ENCODE measurements at places on chromosomes 11 and 22. TPM values are rescaled to one million over a fixed set of nuclear protein-coding genes. Genes with fewer than 3 reads are reported as not detected.

- no peaks in the 10 kb centered on the region for H3K27me3 ChIP-seq
- no peak overlapping the region for H3K4me3 ChIP-seq
- H3K27ac ChIP-seq = no peak overlapping the region
- H3K4me1 ChIP-seq = peaks cover 64% of the 10 kb centered on the region
Measured at GRCh38 chr11:114166897-114167323, 107.4 kb downstream of the ZBTB16 start.

GRCh38 chr11:83493917-83494316 lies 207.8 kb upstream of the CCDC90B start:
- no peak for DNase-seq
- H3K4me3 ChIP-seq = no peak overlapping the region
- no peaks in the 10 kb centered on the region for H3K4me1 ChIP-seq

DNA sequence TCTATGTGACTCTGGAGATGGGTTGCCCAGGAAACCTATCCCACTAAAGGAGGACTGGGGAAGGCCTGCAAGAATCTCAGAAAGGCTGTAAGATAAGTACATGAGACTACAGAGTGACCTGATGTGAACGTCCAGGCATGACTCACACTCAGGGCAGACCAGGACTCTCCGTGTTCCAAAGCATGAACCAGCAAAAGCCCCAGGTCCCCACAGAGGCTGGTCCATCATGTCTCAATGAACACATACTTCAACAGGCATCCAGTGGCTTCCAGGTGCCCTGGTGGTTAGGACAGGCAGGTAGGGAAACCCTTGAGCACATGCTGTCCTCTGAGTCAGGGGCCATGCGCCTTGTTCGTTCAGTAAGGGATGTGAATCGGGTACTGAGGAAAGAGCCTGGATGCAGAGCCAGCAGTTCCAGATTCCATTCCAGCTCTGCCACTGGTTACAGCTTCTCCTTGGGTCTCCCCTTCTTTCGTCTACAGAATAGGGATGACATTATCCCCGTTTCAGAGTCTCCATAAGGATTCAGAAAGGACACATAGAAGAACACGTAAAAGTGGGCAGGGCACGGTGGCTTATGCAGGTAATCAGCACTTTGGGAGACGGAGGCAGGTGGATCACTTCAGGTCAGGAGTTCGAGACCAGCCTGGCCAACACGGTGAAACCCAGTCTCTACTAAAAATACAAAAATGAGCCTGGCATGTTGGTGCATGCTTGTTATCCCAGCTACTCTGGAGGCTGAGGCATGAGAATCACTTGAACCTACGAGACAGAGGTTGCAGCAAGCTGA lies 129.0 kb upstream of the TEAD1 start:
- no peaks in the 10 kb centered on the region for H3K36me3 ChIP-seq
- no peak overlapping the region for H3K4me3 ChIP-seq
- H3K27me3 ChIP-seq = no peaks in the 10 kb centered on the region

GRCh38 chr11:123523539-123523938 lies 93.5 kb downstream of the GRAMD1B start:
- H3K27ac ChIP-seq = no peak overlapping the region
- H3K4me3 ChIP-seq = no peak overlapping the region
- no peaks in the 10 kb centered on the region for H3K27me3 ChIP-seq
- DNase-seq = no peak
- H3K4me1 ChIP-seq = peaks cover 43% of the 10 kb centered on the region

DNA sequence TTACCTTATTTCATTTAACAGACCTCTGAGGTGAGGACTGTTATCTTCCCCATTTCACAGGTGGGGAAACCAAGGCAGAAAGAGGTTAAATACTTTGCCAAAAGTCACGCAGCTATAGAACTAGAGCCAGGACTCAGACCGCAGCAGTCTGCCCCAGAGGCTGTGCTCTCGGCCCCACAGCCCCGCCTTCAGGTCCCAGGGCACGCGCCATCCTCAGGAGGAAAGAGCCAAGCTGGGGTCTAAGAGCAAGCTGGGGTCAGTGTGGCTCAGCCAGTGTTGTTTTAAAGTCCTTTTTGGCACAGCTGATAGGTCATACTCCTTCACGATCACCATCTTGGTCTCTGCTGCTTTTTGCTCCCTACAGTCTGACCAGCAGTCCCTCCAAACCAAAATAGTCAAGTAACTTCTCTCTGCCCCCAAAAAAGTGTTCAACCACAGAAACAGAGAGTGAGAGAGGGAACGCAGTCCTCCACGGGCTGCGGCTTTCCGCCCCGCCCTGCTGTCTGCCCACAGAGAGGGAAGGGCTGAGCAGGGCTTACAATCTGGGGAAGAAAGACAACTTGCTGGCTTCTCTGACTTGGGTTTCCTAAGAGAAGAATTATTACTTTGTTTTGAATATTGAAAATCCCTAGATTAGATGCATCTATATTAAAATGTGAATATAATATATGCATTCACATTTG lies 137.2 kb upstream of the OPCML start:
- no peak overlapping the region for H3K4me3 ChIP-seq
- DNase-seq = peak; percentile 28
- H3K36me3 ChIP-seq = no peaks in the 10 kb centered on the region
- H3K27me3 ChIP-seq = no peaks in the 10 kb centered on the region
- H3K27ac ChIP-seq = no peak overlapping the region

DNA sequence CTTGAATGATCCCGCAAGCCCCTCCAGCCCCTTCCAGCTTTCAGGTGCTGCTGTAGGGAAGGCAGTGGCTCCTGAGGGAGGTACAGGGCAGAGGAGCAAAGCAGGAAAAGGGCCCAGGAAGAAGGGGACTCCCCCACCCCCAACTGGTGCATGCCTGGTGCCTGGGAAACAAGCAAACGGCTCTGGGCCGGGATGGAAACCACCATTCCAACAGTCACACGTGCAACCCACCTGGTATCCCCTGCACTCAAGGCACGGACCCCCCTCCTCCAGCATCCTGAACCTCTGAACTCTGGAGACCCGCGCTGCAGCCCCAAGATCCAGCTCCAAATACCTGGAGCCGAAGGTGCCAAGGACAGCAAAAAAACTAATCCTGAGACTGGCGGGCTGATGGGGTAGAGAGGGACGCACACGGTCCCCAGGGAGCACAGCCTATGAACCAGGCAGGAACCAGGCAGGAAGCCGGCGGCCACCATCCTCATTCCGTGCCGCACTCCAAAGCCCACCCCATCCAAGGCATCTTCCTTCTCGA lies 537 bp downstream of the SCN4B start:
- H3K4me3 ChIP-seq = peak overlapping the region; percentile 83
- peaks cover 37% of the 10 kb centered on the region for H3K4me1 ChIP-seq
- H3K36me3 ChIP-seq = no peaks in the 10 kb centered on the region
- H3K27me3 ChIP-seq = peaks cover 100% of the 10 kb centered on the region

DNA sequence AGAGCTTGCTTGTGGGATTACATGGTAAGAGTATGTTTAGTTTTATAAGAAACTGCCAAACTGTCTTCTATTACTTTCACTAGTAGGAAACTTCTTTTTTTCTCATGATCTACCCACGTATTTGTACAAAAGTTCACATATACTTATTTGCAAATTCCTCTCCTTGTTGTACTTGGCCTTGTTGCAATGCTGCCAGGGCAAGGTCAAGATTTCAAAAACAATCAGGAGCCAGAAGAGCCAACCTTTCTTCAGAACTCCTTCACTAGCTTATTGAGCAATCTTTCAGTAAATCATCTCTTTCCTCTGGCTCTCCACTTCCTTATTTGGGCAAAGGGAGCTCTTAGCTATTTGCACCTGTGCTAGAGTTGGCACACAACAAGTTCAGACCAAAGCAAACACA lies 9.7 kb downstream of the SRSF8 start:
- no peak for DNase-seq
- H3K27ac ChIP-seq = no peak overlapping the region
- no peak overlapping the region for H3K4me3 ChIP-seq

- H3K4me3 ChIP-seq = no peak overlapping the region
- H3K27ac ChIP-seq = no peak overlapping the region
- DNase-seq = no peak
- H3K36me3 ChIP-seq = no peaks in the 10 kb centered on the region
Measured at GRCh38 chr11:118411530-118411929, 10.1 kb downstream of the ATP5MG start.

- no peaks in the 10 kb centered on the region for H3K27me3 ChIP-seq
- H3K4me1 ChIP-seq = no peaks in the 10 kb centered on the region
- no peak overlapping the region for H3K4me3 ChIP-seq
- DNase-seq = no peak
Measured at GRCh38 chr22:37235897-37236607, 8.0 kb downstream of the RAC2 start.

GRCh38 chr11:94184846-94185245 lies 56.2 kb downstream of the PANX1 start:
- H3K36me3 ChIP-seq = peaks cover 22% of the 10 kb centered on the region
- H3K27ac ChIP-seq = no peak overlapping the region
- H3K4me3 ChIP-seq = no peak overlapping the region
- DNase-seq = no peak
- peaks cover 4% of the 10 kb centered on the region for H3K4me1 ChIP-seq
- no peaks in the 10 kb centered on the region for H3K27me3 ChIP-seq

GRCh38 chr22:35424761-35425160 lies 24.8 kb downstream of the MCM5 start:
- DNase-seq = no peak
- no peaks in the 10 kb centered on the region for H3K27me3 ChIP-seq
- H3K36me3 ChIP-seq = no peaks in the 10 kb centered on the region
- peak overlapping the region; percentile 81 for H3K27ac ChIP-seq
- H3K4me1 ChIP-seq = peaks cover 29% of the 10 kb centered on the region

- H3K4me3 ChIP-seq = no peak overlapping the region
- H3K4me1 ChIP-seq = no peaks in the 10 kb centered on the region
- H3K27me3 ChIP-seq = no peaks in the 10 kb centered on the region
Measured at GRCh38 chr11:106001304-106002012, 20.6 kb downstream of the MSANTD4 start.

- H3K4me3 ChIP-seq = peak overlapping the region; percentile 43
- peaks cover 67% of the 10 kb centered on the region for H3K27me3 ChIP-seq
- H3K27ac ChIP-seq = no peak overlapping the region
- no peaks in the 10 kb centered on the region for H3K4me1 ChIP-seq
- no peaks in the 10 kb centered on the region for H3K36me3 ChIP-seq
Measured at GRCh38 chr22:49724893-49725489, 102.7 kb downstream of the BRD1 start.

GRCh38 chr11:117037975-117038350 lies 60.3 kb downstream of the SIK3 start:
- no peaks in the 10 kb centered on the region for H3K36me3 ChIP-seq
- no peaks in the 10 kb centered on the region for H3K27me3 ChIP-seq
- no peak overlapping the region for H3K4me3 ChIP-seq
- no peaks in the 10 kb centered on the region for H3K4me1 ChIP-seq

DNA sequence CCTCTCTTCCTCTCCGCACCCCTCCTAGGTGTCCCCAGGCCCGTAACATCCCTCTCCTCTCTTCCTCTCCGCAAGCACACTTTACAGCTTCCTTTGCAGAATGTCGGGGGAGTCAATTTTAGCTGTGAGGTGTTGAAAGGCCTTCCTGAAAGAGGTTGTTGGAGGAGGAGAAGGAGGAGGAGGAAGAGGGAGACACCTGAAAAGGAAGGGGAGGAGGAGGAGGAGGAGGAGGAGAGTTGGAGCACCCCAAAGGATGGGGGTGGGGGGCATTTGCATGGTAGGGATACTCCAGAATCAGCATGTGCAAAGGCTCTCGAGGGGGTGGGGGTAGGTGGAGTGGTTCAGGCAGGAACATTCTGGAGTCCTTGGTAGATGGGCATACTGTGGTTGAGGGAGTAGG lies 1045.1 kb downstream of the TBC1D22A start:
- no peaks in the 10 kb centered on the region for H3K27me3 ChIP-seq
- no peaks in the 10 kb centered on the region for H3K4me1 ChIP-seq
- H3K36me3 ChIP-seq = no peaks in the 10 kb centered on the region
- no peak overlapping the region for H3K27ac ChIP-seq
- H3K4me3 ChIP-seq = no peak overlapping the region

DNA sequence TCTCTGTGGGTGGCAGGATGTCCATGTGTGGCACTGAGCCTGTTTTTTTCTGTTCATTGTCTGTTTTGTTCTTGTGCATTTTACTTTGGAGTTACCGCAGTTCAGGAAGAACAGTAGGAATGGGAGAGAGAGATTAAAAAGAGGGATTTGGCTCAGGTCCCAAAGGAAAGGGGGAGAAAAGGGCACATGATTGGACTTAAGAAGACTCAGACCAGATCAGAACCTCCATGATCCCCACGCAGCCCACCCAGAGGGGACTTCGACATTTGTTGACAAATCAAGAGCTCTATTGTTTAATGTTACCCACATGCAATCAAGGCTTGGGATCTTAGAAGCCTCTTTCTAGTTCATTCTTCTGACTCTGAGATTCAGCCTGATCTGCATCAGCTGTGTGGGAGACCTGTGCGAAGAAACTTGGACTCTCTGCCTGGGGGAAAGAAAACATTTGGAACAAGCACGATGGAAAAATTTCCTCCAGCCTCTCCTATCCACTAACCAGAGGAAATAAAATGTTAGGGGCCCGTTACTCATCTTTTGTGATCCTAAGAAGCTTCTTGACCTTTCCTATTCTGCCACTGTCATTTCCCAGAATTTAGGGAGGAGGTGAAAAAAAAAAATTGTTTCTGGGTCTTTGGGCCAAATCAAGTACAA lies 119.2 kb downstream of the SPON1 start:
- no peak overlapping the region for H3K4me3 ChIP-seq
- peak; percentile 38 for DNase-seq
- no peaks in the 10 kb centered on the region for H3K27me3 ChIP-seq
- H3K36me3 ChIP-seq = no peaks in the 10 kb centered on the region
- H3K27ac ChIP-seq = no peak overlapping the region

DNA sequence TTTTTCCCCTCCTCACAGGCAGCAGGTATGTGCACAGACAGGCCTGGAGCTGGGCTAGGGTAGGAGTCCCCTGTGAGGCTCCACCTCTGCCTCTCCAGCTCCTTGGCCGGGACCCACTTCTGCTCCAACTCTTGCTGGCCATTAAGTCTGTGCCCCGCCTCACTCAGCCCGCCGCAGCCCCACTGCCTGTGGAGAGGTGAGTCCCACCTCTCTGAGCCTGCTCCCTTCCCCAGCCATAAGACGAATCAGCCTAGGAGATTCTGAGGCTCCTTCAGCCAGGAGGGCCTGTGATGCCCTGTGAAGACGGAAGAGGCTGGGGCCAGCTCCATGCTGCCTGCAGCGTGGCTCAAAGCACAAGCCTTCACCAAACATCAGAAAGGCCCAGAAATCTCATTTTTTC lies 23.0 kb downstream of the TSKU start:
- DNase-seq = no peak
- H3K36me3 ChIP-seq = no peaks in the 10 kb centered on the region
- H3K4me3 ChIP-seq = no peak overlapping the region
- peaks cover 38% of the 10 kb centered on the region for H3K4me1 ChIP-seq

DNA sequence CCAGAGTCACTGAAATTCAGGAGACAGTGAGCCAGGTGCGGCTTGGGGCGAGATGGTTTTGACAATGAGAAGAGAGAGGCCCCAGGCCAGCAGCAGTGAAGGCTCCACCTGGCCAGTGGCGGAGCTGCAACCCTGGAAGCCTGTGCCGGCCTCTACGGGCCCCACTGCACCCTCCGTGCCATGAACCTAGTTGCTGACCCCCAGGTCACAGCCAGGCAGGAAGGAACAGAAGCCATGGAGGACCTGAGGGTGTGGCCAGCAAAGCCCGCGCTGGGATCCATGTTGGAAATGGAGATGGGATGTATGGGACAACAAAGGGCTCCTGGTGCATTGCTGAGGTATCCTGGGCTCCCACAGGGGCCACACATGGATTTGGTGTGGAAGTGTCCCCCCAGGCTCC lies 1528.5 kb downstream of the BRD1 start:
- DNase-seq = no peak
- H3K4me1 ChIP-seq = no peaks in the 10 kb centered on the region
- no peak overlapping the region for H3K4me3 ChIP-seq

- H3K36me3 ChIP-seq = no peaks in the 10 kb centered on the region
- H3K27ac ChIP-seq = no peak overlapping the region
- H3K27me3 ChIP-seq = no peaks in the 10 kb centered on the region
- no peak overlapping the region for H3K4me3 ChIP-seq
Measured at GRCh38 chr22:25964961-25965730, 204.1 kb upstream of the SEZ6L start.

MFRP gene
- total RNA-seq = not detected

ROBO4 gene
- total RNA-seq = not detected

OR56A1 gene
- total RNA-seq = 0.87 TPM

MPPED2 gene
- 3.4 TPM for total RNA-seq
